ENCODE measurements at places on chromosomes 16 and 17.

- DNase-seq = no peak
Observed at GRCh38 chr17:4440690-4441686, 7.2 kb downstream of the SPNS3 start.

DNA sequence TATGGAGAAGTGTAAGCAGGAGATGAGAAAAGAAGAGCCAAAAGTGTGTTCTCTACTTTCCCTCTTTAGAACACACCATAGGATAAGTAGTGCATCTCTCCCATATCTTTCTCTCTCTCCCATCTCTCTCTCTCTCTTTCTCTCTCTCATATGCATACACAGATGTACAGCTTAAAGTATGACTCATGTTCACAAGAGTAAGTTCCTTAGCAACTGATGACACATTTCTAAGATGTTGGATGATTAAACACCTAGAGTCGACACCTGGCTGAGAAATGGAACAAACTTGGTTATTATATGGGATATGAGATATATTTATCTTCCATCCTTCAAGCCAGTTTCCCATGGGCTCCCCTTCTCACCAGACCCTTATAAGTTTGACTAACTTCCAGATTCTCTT lies 113.5 kb downstream of the TMEM132E start:
- no peak for DNase-seq

DNA sequence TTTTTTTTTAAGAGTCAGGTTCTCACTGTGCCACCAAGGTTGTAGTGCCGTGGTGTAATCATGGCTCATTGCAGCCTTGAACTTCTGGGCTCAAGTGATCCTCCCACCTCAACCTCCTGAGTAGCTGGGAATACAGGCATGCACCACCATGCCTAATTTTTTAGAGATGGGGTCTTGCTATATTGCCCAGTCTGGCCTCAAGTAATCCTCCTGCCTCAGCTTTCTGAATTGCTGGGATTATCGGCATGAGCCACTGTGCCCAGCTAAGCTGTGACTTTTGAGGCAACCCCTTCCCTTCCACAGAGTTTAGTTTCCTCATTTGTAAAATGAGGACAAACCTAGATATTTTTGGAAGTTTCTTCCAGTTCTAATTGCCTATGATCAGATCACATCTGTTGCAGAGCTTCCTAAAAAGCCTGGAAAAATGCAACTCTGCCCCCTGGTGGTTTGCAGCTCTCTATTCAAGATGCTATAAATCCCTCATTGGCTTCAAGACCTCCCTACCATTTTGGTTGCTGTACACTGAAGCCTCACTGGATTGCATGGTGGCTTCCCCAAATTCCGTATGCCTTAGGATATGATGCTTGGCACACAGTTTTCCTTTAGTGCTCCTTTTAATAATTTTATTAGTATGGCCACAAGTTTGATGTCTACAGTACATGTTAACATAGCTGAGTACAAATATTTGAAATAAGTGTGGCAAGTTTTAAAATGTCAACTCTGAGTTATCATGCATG lies 19.3 kb downstream of the GDE1 start:
- no peak for DNase-seq

GRCh38 chr17:61309362-61310256 lies 90.0 kb upstream of the TBX2 start:
- no peak for DNase-seq

DNA sequence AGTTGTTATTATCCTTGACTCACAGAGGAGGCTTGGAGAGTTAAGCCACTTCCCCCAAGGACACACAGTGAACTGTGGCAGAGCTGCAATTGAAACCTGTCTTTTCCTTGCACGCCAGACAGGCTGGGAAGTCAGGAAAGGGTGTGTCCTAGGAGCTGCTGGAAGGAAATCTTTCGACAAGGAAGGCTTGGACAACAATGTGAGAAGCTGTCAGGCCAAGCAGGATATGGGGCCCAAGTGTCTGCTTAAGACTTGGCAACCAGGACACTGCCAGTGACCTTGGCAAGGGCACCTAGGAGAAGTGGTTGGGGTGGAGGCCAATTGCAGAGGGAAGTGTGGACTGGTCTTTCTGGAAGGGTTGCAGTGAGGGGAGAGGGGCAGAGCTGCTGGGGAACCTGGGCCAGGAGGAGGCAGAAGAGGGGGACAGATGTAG lies 2.1 kb upstream of the CAMKK1 start:
- no peak for DNase-seq

DNA sequence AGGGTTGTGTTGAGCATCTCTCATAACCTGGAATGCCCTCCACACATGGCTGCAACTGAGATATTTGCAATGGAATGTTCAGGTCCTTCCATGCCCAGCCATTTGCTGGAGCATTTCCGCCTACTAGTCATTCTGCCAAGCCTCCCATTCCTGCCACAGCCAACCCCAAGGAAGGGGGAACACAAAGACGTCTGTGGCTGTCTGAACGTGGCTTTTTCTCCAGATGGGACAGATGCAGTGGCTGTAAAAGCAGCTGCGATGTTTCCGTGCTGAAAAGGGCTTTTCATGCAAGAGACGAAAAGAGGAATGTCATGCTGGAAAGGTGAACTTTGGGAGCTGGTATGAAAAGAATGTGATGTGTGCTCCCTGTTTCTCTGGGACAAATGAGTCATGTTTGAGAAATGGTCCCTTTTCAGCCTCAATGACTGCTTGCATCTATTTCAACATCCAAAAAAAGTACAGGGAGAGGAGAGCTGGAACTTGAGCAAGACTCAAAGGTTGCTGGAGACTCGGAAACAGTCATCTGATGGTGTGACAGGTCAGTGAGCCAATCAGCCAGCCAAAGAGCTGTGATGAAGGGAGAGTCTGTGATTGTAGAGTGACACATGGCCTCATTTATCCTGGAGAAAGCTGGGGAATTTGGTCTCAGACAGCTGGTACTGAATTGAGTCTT lies 208.9 kb downstream of the SHISA9 start:
- peak; percentile 65 for DNase-seq
